ENCODE measurements at places on chromosomes 7 and 10.
A peak's percentile ranks its signal among the peaks of the same experiment; 100 is the strongest.

DNA sequence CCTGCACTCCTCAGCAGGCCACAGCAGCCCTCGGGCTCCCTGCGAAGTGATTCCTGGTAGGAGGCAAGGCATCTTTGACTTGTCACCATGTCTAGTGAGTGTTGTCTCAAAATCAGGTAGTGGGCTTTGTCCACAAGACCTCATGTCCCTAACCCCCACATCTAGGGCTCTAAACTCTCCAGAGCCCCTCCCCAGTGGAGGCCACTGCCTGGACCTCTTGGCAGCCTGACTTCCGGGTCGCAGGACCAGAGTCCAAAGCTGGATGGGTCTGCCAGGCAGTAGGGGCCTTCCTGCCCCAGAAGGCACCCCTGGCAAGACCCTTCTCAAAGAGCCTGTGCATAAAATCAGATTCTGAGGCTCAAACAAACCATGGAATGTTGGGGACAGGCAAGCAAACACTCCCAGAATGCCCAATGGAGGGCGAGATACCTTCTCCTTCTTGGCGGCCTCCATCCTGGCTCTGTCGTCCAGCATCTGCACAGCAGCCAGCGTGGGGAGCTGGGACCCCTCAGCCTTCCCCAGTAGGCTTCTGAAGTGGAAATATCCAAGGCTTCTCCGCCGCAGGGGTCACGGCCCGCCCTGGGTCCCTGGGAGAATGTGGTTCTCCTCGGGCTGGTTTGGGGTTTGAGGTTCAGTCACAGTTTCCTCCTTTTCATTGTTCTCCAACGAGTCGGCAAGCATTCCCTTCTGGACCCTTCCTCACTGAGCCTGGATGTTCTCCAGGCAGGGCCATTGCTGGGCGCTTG is 586 bp downstream of the GCK start:
- DNase-seq = no peak

GRCh38 chr7:90345595-90346335 is 751 bp upstream of the GTPBP10 start:
- peak; percentile 41 for DNase-seq

DNA sequence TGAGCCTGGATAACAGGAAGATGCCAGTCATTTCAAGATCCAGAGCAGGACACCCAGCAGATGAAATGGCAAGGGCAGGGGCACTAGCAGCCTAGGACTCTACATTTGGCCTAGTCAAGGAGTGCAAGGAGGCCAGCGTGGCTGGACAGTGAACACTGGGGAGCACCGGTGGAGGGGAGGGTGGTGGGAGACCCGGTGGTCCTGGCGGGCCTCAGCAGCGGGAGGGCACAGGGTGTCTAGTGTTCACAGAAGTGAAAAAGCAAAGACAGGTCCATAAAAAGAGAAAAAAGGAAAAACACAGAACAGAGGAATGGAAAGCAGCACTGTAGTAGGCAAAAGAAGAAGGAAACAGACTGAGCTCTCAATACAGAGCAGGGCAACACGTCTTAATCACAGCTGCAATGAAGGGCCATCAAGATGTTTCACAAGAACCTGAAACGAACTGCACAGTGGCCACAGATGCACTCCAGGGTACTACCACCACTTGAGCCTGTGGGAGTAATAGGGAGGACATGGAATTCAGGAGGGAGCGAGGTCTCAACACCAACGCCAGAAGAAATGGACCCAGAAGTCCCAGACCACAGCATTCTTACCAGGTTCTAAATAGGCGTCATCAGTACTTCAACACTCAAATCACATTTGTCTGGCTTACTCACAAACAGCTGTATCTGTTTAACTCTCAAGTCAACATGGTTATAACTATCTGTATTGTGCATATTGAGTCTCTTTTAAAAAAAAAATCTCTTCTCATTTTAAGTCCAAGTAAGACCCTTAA is 573.7 kb downstream of the PARD3 start:
- peak; percentile 8 for DNase-seq

GRCh38 chr7:19181634-19182033 is 36.4 kb upstream of the FERD3L start:
- no peak for DNase-seq

GRCh38 chr7:18128846-18129245 is 101.2 kb upstream of the PRPS1L1 start:
- DNase-seq = no peak

DNA sequence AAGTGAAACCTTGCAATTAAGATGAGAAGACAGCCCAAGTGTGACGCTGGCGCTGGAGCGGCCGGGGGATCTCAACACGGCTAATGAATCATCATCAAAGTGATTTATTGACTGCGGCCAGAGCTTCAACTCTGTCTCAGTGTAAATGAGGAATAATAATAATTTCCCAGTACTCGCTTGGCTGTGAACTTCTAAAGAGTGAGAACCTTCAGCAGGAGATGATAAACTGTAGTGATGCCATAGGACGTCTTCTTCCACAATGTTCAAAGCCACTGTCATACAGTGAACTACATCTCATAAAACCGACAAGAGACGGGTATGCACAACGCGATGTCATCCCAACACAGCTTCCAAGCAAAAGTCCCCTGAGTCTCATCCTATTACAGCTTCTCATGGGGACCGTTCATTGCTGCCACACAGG is 123.6 kb upstream of the NOBOX start:
- DNase-seq = no peak

GRCh38 chr10:133520193-133520738 is 6.9 kb upstream of the CYP2E1 start:
- DNase-seq = peak; percentile 95

GRCh38 chr7:43004082-43004481 is 71.9 kb downstream of the MRPL32 start:
- DNase-seq = no peak

DNA sequence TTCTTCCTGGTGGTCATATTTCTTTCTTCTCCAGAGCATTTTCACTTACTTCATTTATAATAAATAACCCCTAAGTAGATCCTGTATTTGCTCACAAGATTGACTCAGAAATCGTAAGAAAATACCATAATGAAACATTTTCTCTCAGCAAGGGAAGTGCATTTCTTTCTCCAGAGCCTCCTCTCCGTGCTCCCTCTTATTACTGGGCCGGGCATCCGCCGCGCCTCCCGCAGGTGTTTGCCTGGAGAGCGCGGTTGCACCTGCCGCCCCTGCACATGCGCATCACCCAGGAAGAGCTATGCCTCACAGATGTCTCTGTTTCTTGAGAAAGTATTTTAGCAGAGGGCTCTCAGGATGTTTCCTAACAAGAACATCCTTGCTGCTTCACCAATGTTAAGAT is 509.2 kb downstream of the TCERG1L start:
- no peak for DNase-seq

GRCh38 chr10:71778071-71778825 is 4.9 kb upstream of the VSIR start:
- no peak for DNase-seq

DNA sequence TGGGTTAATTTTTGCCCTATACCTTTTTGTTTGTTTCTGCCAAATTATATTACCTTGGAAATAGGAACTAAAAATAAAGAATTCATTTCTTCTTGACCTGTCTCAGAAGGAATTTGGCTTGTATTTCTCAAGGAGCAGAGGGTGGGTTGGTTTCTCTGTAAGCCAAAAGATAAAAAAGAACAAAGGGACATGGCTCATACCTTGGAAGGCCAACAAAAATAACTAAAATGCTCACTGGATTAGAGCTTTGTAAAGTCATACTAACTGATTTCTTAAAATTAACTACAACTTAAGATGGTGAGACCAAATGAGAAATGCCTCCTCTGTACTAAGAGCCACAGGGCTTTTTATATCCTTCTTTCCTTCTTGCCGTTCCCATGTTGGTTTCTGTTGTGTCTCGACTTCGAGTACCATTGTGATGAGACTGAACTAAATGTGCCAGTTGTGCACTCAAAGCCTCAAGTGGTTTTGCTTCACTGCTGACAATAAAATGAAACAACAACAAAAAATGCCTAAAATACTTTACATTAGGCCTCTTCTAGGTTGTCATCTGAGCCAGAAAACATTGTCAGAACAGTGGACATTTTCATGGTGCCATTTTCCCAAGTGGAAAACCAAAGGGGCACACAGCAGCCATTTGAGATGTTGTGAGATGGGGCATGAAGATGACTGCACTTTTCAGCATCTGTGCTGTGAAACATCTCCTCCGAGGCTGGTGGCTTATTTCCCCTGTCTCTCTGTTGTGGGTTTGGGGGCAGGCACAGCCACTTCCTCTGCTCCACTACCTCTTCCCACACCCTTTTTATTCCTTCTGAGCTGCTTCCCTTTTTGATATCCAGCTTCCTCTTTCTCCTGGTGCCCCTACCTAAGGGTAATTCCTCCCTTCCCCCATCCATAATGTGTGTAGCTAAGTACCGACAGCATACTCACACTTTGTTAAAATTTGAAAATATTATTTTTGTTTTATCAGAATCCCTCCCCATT is 51.8 kb upstream of the AGR3 start:
- no peak for DNase-seq

GRCh38 chr10:5549462-5550249 is 24.9 kb downstream of the CALML3 start:
- DNase-seq = no peak

GRCh38 chr7:47301105-47301477 is 280.8 kb downstream of the TNS3 start:
- DNase-seq = no peak

- no peak for DNase-seq
Measured at GRCh38 chr7:1331561-1332467, 99.1 kb downstream of the UNCX start.

DNA sequence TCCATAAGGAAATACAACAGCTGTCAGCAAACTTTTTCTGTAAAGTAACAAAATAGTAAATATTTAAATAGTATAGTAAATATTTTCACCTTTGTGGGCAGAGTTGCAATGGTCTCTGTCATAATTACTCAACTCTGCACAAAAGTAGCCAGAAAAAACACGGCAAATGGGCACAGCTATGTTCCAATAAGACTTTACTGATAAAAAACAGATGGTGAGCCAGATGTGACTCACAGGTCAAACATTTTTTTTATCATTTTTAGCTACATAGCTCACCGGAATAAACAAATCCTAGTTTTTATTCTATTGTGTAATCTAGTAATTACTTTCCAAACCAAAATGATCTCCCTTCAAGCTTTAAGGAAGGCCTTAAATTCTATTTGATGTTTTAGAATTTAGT is 55.3 kb downstream of the NCAPG2 start:
- DNase-seq = peak; percentile 81

GRCh38 chr7:15906436-15906835 is 220.0 kb upstream of the MEOX2 start:
- DNase-seq = no peak

GRCh38 chr10:64731016-64731415 is 1209.8 kb downstream of the REEP3 start:
- no peak for DNase-seq

- no peak for DNase-seq
Measured at GRCh38 chr7:131194070-131194865, 133.4 kb upstream of the MKLN1 start.

- DNase-seq = no peak
Measured at GRCh38 chr10:47087667-47088066, 176.4 kb downstream of the PTPN20 start.

DNA sequence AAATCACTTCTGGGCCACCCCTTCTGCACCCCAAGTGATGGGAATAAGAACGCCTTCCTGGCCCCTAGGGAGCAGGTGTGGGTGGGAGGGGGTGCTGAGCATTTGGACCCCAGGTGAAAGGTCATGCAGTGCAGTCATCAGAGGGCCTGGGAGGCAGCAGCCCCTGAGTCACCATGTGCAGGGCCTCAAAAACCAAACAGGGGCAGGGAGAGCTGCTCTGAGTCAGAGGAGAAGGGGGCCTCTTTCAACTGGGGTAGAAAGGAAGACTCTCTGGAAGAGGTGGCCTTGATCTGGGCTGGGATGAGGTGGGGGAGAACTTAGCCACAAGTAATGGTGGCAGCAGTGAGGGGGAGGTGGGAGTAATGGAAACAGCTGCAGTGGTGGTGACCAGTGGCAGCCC is 164.3 kb downstream of the BUB3 start:
- no peak for DNase-seq

DNA sequence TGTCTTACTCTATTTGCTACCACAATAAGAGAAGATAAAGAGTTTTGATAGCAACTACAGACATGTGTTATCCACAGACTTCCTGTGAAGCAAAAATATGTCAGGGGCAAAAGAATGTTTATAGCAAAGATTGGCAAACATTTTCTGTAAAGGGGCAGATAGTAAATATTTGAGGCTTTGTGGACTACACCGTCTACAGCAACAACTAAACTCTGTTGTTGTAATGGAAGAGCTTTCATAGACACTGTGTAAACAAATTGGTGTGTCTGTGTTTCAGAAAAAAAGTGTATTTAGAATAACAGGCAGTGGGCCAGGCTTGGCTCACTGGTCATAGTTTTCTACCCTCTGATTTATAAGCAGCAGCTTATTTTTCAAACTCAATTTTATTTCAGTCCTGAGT is 521.4 kb downstream of the ANKRD7 start:
- no peak for DNase-seq

GRCh38 chr10:68826764-68827591 is at the start of gene STOX1:
STOX1 (plus strand) TSS chr10:68827531; CDS start chr10:68827624, 93 bp downstream.
- DNase-seq = peak; percentile 87

DNA sequence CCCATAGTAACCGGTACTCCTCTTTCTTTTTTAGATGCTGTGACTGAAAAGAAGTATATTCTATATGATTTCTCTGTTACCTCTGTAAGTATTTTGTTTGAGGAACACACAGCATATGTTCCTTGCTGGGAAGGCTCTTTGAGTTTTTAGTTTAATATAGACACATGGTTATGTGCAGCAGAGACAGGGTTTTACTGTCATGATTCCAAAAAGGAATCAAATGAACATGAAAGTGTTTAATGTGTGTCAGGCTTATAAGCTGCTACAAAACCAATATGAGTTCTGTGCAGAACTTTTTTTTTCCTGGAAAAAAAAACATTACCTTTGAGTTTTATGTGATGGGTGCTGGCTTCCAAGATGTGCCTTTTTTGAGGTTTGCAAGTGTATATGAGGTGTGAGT is 50.4 kb downstream of the MGAM2 start:
- no peak for DNase-seq

DNA sequence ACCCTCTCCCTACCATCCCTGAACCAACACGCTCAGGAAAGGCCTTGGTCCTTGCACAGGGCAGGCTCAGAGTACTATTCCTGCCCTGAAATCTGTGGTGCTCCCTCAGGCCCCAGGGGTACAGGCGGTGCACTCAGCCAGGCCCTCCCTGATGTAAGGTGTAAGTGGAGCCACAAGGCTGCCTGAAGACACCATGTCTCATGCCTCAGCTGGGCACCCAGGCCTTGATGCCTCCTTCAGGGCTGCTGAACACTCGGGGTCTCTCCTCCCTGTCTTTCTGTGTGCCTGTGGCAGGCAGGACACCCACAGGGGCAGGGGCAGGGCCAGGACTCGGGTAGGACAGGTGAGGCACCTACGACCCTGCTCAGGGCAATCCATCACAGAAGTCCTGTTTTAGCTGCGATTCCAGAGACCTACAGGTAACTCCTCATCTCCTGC is 22.9 kb upstream of the ANTXRL start:
- no peak for DNase-seq

DNA sequence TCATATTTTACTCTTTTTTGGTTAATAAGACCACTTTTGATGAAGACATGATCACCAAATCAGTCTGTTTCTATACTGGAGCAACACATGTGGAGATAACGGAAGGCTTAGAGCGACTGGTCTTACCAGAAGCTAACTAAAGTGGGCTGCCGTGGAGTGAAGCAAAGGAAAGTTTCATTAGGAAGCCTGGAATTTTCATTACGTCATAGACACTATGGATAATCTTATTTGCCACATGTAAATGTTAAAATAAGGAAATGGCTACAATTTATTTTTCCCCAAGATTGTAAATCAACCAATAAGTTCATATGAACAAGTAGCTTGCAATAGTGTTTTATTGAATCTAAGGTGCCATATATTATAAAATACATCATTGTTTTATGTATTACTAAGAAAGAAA is 185.4 kb downstream of the PHTF2 start:
- DNase-seq = no peak

- peak; percentile 89 for DNase-seq
Measured at GRCh38 chr7:95772298-95772770, at the start of gene DYNC1I1. DYNC1I1 (plus strand) TSS chr7:95772554; CDS start chr7:95804730, 32,176 bp downstream.

Measured in GM03348 (cell line).